Stimulated activated CD4-positive, alpha-beta T cell treated with anti-CD3 and anti-CD28 coated beads, Interleukin-2, amount 100 ng/mL, for 48 hours (primary cell): ENCODE measurements at places on chromosomes 5 and 9.

DNA sequence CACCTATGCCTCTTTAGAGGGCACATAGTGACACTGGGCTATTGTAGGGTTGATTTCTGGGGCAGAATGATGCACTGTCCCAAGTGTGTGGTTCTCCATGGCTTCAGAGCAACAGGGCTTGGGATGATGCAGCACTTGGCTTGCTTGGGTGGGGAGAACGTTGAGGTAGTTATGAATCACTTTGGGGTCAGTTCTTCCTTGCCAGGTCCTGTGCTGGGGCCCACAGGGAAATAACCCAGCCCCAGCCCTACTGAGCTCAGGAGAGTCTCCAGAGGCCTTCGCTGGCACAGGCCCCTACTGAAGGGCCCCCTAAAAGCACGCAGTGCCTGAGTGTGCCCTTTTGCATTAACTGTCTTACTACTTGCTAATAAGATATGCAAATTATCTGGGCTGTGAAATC is 24.2 kb downstream of the JADE2 start:
- no peak for DNase-seq

DNA sequence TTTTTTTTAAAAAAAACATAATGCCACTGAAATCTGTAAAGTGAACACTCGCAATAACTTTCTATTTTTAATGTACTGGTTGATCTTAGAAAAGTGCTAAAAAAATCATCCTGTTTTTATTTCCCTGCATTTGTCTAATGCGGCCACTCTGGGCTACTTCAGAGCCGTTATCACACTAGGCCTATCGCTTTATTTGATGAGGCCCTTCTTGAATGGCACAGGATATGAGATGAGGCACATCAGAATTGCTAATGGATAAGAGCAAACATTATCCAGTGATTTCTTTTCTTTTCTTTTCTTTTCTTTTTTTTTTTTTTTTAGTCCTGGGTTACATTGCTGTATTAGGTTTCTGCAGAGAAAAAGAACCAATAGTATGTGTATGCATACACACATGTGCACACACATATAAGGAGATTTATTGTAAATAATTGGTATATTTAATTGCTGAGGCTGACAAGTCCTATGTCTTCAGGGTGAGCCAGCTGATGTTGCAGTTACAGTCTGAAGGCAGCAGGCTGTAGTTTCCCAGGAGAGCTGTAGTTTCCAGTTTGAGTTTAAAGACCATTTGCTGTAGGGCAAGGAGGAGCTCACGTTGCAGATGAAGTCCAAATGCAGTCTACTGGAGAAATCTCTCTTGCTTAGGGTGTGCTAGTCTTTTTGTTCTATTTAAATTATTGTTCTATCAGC is 391.7 kb downstream of the MED10 start:
- no peak for DNase-seq

- DNase-seq, result peak; percentile 4
Measured at GRCh38 chr9:101791938-101792337, 53.5 kb upstream of the GRIN3A start.

DNA sequence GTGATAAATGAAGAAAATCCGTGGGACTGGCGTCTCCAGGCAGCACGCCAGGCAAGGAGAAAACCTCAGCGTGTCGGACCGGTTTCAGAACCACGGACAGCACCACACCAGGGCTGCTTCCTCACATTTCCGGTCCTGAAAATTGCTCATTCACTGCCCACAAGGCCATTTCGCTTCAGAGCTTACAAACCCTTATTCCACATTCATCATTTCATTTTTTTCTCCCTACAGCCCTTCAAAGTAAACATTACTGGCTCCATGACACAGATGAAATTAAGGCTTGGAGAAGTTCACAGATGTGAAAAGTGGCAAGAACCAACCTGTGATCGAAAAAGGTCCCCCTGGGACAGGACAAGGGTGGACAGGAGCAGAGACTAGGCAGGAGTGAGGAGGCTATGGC is 1.5 kb upstream of the GPRIN1 start:
- peak; percentile 53 for DNase-seq

DNA sequence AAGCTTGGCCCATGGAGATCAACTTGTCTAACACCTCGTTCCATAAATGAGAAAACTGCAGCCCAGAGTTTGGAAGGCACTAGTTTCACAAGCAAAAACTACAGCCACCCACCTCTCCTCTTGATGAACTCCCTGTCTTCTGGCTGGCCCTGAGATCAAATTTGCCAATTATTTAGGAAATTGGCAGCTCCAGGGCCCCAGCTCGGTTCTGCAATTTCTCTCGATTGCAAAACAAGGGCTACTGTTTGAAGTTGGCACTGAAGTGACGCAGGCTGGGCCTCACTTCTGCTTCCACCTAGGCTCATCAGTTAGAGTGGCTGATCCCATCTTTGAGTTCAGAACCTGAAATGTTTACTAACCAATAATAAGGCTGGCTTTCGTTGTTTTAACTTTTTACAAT is 3.7 kb upstream of the GPX3 start:
- no peak for DNase-seq

DNA sequence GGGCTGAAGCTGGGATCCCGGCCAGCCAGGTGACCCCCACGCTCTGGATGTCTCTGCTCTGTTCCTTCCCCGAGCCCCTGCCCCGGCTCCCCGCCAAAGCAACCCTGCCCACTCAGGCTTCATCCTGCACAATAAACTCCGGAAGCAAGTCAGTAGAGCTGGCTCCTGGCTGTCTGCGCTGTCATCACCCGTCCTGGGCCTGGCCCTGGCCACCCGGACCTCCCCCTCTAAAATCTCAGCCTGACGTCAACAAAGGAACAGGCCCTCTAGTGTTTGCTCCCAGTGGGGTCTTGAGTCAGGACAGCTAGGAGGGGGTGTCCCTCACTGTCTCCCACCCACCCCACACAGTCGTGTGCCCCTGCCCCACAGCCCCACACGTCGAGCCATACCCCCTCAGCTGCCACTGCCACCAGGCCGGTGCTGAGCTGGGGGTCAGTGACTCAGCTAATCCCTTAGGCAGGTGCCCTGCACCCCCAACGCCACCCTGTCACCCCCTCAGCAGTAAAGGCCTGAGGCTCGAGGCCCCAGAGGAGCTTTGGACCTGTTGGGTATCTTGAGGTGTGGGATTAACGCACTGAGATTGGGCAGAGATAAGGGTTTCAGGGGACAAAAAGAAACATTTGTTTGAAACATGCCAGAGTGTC is 1.1 kb upstream of the LCNL1 start:
- no peak for DNase-seq

- no peak for DNase-seq
Measured at GRCh38 chr5:126081209-126081608, 342.0 kb upstream of the GRAMD2B start.

- peak; percentile 63 for DNase-seq
Measured at GRCh38 chr9:132507670-132508469, 74.5 kb upstream of the BARHL1 start.

DNA sequence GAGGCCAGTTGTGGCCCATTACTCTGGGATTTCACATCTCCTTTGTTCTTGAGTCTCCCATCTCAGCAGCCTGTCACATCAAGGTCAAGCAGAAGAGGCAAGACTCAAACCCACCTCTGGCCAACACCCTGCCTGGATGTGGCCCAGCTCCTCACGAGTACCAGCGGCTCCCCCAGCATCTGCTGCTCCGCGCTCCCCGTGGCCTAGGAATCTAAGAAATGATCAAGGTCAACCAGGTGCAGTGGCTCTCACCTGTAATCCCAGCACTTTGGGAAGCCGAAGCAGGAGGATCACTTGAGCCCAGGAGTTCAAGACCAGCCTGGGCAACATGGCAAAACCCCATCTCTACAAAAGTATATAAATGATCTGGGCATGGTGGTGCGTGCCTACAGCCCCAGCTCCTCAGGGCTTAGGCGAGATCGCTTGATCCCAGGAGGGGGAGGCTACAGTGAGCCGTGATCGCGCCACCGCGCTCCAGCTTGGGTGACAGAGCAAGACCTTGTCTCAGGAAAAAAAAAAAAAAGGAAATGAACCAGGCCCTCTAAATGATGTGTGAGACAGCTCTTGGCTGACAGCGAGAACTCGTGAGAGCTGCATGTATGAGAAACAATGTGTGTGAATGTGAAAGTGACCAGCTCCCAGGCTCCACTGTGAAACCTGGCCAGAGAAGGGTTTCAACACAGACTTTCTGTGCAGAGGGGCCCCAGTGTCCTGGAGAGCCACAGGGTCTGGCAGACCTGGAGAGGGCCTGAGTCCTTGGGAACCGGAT is 61.6 kb upstream of the ANGPTL2 start:
- no peak for DNase-seq

GRCh38 chr5:138544181-138545134 is 1.4 kb upstream of the ETF1 start:
- no peak for DNase-seq

DNA sequence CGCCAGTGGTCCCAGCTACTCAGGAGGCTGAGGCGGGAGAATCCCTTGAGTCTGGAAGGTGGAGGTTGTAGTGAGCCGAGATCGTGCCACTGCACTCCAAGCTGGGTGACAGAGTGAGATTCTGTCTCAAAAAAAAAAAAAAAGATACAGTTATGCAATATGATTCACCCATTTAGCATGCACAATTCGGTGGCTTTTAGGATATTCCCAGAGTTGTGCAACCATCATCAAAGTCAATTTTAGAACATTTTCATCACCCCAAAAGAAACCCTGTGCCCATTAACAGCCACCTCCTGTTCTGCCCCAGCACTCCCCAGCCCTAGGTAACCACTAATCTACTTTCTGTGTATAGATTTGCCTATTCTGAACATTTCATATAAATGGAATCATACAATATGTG is 4.3 kb upstream of the DHFR start:
- no peak for DNase-seq

DNA sequence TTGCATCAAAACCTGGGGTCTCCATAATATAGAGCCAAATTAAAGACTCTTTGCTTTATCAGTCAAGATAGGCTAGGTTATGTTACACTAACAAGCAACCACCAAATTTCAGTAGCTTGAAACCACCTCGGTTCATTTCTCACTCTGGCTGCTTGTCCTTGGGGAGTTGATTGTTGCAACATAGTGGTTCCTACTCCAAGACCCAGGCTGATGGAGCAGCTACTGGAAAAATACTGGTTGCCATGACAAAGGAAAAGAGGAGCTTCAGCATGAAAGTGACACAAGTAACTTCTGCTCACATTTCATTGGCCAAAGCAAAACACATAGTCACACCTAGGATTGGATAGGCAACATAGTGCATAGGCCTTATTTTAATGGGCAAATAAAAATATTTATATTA is 18.5 kb upstream of the RCL1 start:
- DNase-seq, result no peak

- DNase-seq, result peak; percentile 51
Measured at GRCh38 chr5:6837519-6838110, 124.4 kb downstream of the TENT4A start.

- DNase-seq, result no peak
Measured at GRCh38 chr5:171702135-171702770, 83.4 kb upstream of the SMIM23 start.

DNA sequence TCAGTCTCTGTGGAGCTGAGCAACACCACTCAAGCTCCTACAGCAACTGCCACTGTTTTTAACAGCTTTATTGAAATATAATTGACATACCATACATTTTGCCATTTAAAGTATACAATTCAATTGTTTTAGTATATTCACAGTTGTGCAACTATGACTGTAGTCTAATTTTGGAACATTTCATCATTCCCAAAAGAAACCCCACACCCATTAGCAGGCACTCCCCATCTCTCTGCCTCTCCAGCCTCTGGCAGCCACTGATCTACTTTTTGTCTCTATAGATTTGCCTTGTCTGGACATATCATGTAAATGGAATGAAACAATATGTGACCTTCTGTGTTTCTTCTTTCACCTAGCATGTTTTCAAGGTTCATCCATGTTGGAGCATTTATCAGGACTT is 43.5 kb downstream of the RUSC2 start:
- no peak for DNase-seq

GRCh38 chr9:68933434-68934328 is 80.2 kb downstream of the PRKACG start:
- no peak for DNase-seq

DNA sequence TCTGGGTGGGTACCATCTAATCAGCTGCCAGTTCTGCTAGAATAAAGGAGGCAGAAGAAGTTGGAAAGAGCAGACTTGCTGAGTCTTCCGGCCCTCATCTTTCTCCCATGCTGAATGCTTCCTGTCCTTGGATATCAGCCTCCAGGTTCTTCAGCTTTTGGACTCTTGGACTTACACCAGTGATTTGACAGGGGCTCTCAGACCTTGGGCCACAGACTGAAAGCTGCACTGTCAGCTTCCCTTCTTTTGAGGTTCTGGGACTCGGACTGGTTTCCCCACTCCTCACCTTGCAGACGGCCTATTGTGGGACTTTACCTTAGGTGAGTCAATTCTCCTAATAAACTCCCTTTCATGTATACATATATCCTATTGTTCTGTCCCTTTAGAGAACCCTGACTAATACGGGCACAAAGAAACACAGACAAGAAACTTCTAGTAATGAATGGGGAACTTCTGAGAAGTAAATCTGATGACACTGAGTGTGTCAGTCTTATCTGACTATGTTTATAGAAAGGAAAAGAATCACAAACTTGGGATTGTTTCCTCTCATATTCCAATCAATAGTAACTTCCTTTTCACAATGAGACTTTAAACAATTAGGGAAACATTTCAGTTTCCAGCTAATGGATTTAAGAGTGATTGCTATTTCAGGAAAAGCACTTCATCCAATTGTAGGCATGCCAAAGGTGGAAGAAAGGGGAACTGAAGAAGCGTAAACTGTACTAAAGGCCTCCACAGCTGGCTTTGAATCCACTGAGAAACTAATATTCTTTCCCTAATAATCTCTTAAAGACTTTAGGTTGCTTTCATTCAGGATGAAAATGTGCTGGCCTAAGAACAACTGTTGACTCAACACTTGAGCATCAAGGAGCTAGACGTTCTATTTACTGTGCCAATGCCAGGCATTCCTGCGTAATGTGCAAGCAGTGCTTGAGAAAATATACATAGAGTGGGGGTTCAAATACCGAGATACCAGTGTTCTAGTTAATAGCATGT is 127.9 kb upstream of the PTGER4 start:
- no peak for DNase-seq

DNA sequence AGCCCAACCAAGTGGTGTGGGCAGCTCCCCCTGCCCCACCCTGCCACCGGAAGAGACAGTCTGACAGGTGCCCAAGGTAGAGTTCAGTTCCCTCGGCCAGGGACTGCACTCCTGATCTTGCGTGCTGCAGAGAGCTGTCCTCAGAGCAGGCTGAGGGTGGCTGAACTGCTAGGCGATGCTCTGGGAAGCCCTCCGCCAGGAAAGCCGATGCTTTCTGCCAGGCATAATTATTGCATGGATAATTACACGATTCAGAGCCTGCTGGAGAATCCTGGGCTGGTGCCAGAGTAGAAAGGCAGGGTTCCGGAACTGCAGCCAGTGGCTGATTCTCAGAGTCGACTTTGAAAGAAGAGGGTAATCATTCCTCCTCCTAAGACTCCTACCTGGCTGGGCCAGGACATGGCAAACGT is 19.3 kb downstream of the KCNIP1 start:
- no peak for DNase-seq
